ENCODE measurements at places on chromosomes 4 and X. TPM values are rescaled to one million over a fixed set of nuclear protein-coding genes. Genes with fewer than 3 reads are reported as not detected.

MAGEB17 gene
- 0.52 TPM for total RNA-seq

AGTR2 gene
- not detected for total RNA-seq

CFAP47 gene
- total RNA-seq = not detected

PHOX2B gene
- not detected for total RNA-seq

PPARGC1A gene
- total RNA-seq = 44.8 TPM

CT47B1 gene
- not detected for total RNA-seq

DDX53 gene
- total RNA-seq = not detected

ARMCX5 gene
- 8.8 TPM for total RNA-seq

HTR2C gene
- not detected for total RNA-seq

CWH43 gene
- not detected for total RNA-seq

Data from body of pancreas (tissue), 4 donors.